ENCODE measurements at places on chromosomes 5 and 9. TPM values are rescaled to one million over a fixed set of nuclear protein-coding genes. Genes with fewer than 3 reads are reported as not detected.

ANKRD31 gene
- 0.36 TPM for total RNA-seq

ZDHHC11B gene
- total RNA-seq = not detected

PHF24 gene
- total RNA-seq = not detected

RNF44 gene
- 88.3 TPM for total RNA-seq

IPPK gene
- 8.2 TPM for total RNA-seq

- no peak within 1 kb of the TSS for H3K4me3 ChIP-seq
- no peaks in the 10 kb centered on the region for H3K36me3 ChIP-seq
- no peak within 1 kb of the TSS for H3K27ac ChIP-seq
- peaks cover 49% of the 10 kb centered on the region for H3K27me3 ChIP-seq
- H3K4me1 ChIP-seq = peaks cover 14% of the 10 kb centered on the region
Measured at GRCh38 chr5:169300468-169301385, at the start of gene SLIT3. Gene SLIT3, minus strand, starts transcription at chr5:169301139. Its CDS starts 430 bp downstream, at chr5:169300709.

- H3K27ac ChIP-seq = peak overlapping the region; percentile 91
- no peaks in the 10 kb centered on the region for H3K27me3 ChIP-seq
- DNase-seq = peak; percentile 61
- H3K4me1 ChIP-seq = peaks cover 51% of the 10 kb centered on the region
- peak overlapping the region; percentile 46 for H3K4me3 ChIP-seq
Measured at GRCh38 chr5:16456103-16456832, 9.3 kb downstream of the ZNF622 start.

- no peaks in the 10 kb centered on the region for H3K36me3 ChIP-seq
- peaks cover 16% of the 10 kb centered on the region for H3K27me3 ChIP-seq
- no peak overlapping the region for H3K4me3 ChIP-seq
- no peak overlapping the region for H3K27ac ChIP-seq
- H3K4me1 ChIP-seq = no peaks in the 10 kb centered on the region
Measured at GRCh38 chr5:96177303-96177869, 215.7 kb upstream of the ELL2 start.

DNA sequence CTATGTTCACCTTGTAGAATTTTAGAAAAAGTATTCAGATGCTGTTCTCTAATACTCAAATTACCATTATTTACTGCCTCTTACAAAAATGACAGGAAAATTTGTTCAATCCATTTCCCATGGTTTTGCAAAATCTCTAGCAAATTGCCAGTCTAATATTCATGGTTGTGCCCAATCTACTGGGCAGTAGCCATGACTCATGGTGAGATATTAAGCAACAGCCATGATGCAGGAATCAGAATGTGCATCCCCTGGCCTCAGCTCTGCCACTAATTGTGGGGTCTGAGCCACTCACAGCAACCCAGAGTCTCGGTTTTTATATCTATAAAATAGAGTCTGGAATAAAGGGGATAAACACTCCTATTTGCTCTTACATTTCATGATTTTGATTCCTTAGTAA, 353.6 kb downstream of the DEPDC1B start:
- H3K36me3 ChIP-seq = no peaks in the 10 kb centered on the region
- no peaks in the 10 kb centered on the region for H3K4me1 ChIP-seq
- DNase-seq = no peak
- no peak overlapping the region for H3K27ac ChIP-seq
- peaks cover 4% of the 10 kb centered on the region for H3K27me3 ChIP-seq
- H3K4me3 ChIP-seq = no peak overlapping the region

GRCh38 chr9:134839455-134840125, 41.0 kb upstream of the FCN2 start:
- H3K36me3 ChIP-seq = no peaks in the 10 kb centered on the region
- H3K4me1 ChIP-seq = no peaks in the 10 kb centered on the region
- H3K27me3 ChIP-seq = no peaks in the 10 kb centered on the region
- H3K4me3 ChIP-seq = no peak overlapping the region
- H3K27ac ChIP-seq = no peak overlapping the region
- DNase-seq = no peak
